ENCODE measurements at places on chromosomes 5 and 9. TPM values are rescaled to one million over a fixed set of nuclear protein-coding genes. Genes with fewer than 3 reads are reported as not detected.

DNA sequence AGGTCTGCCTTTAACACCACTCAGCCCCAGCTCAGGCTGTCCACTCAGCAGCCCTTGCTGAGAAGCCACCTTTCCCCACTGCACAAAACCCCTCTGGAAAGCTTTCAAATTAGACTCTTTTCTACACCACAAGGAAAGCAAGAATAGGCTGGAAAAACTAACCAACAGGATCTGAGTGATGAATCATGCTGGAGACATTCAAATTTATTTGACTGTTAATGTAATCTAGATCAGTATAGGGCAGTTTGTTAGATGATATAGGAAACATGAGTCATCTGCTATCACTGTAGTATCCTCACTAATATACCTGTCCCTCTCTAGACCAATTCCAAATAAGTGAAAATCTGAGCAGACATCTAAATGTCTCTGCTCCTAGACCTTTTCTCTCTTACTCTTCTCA lies 127.8 kb upstream of the PAM start:
- no peak for DNase-seq

DNA sequence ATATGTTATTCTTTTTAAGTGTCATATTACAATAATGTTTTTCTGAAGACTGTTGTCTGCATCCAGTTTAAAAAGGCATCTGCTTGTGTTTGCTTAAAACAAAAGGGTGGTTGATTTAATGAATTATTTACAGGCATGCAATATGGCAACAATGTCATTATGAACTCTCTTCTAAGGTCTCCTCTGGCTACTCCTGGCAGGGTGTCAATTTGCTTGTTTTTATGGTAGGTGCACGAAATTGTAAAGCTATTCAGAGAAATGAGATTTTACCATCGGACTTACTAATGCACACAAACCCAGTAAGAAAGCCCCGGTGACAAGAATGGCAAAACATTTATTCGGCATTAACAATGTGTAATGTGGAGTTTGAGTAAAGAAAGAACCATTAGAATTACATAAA lies 539.8 kb upstream of the ZNF608 start:
- no peak for DNase-seq

GRCh38 chr5:88707216-88707965 lies 175.6 kb downstream of the MEF2C start:
- DNase-seq: no peak

GRCh38 chr5:119315516-119315949 lies 40.3 kb upstream of the TNFAIP8 start:
- DNase-seq: no peak

- DNase-seq: no peak
Measured at GRCh38 chr5:24163091-24163490, 481.7 kb downstream of the CDH10 start.

GRCh38 chr9:136701668-136702053 lies 10.7 kb upstream of the DIPK1B start:
- DNase-seq: no peak

DNA sequence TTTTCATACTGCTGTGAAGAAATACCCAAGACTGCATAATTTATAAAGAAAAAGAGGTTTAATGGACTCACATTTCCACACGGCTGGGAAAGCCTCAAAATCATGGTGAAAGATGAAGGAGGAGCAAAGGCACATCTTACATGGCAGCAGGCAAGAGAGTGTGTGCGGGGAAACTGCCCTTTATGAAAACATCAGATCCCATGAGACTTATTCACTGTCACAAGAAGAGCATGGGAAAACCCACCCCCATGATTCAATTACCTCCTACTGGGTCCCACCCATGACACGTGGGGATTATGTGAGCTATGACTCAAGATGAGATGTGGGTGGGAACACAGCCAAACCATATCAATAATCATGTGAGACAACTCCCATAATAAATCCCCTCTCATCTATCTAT lies 8.7 kb downstream of the TTC39B start:
- DNase-seq: no peak

DNA sequence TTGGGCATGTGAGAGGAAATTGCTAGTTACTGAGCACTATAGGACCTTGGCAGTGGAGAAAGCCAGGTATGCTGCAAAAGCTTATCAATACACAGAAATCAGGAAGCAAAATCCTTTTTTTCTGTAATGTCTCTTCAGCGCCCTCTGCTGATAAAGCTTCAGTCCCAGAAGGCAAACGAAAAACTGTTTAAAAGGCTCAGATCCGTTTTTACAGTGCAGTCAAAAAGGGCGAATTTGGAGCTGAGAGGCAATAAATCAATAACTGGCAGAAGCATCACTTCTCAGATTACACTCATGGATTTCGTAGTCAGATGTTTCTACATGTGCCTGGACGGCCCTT lies 1.1 kb upstream of the MAN2A1 start:
- DNase-seq: peak; percentile 41

GRCh38 chr9:136953771-136954269 lies 1.7 kb downstream of the LCN12 start:
- DNase-seq: no peak

DNA sequence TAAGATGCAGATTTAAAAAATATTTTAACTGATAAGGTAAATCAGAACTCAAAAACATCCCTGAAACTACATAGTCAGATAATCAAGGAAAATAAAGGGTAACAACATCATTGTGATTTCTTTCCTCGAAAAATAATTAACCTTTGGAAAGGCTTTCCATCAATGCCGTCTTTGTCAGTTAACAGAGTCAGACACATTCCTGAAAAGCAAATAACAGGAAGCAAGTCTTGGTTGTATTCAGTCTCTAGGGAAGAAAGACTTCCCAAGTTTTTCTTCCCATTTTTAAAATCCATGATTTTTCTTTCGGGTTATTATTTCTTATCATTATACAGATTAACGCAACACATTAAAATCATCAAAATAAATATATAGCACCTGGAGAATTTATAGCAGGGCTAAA lies 256.4 kb upstream of the CDH6 start:
- no peak for DNase-seq

- no peak for DNase-seq
Measured at GRCh38 chr5:8954801-8955200, 591.1 kb downstream of the SEMA5A start.

STING1 gene
- 254 TPM for total RNA-seq

PCDHB14 gene
- total RNA-seq: not detected

PCDHAC2 gene
- not detected for total RNA-seq

All from activated naive CD4-positive, alpha-beta T cell treated with anti-CD3 and anti-CD28 coated beads, Interleukin-2, amount 50 U/mL, for 72 hours (primary cell).